ENCODE measurements at places on chromosomes 4 and X. TPM values are rescaled to one million over a fixed set of nuclear protein-coding genes. Genes with fewer than 3 reads are reported as not detected.

The SLC7A11 gene
- total RNA-seq, result 32.9 TPM

The CLOCK gene
- total RNA-seq, result 12.0 TPM

The PACRGL gene
- total RNA-seq, result 10.7 TPM

The ATP8A1 gene
- 9.3 TPM for total RNA-seq

The SOX3 gene
- total RNA-seq, result not detected

The SFRP2 gene
- not detected for total RNA-seq

The PRRG1 gene
- total RNA-seq, result 14.0 TPM

Measured in Caco-2 (cell line).